Trophoblast cell (in vitro differentiated cells and primary cell): ENCODE measurements at places on chromosomes 5 and 9.

- no peak for DNase-seq
Measured at GRCh38 chr5:63032343-63032742, 453.7 kb downstream of the LRRC70 start.

DNA sequence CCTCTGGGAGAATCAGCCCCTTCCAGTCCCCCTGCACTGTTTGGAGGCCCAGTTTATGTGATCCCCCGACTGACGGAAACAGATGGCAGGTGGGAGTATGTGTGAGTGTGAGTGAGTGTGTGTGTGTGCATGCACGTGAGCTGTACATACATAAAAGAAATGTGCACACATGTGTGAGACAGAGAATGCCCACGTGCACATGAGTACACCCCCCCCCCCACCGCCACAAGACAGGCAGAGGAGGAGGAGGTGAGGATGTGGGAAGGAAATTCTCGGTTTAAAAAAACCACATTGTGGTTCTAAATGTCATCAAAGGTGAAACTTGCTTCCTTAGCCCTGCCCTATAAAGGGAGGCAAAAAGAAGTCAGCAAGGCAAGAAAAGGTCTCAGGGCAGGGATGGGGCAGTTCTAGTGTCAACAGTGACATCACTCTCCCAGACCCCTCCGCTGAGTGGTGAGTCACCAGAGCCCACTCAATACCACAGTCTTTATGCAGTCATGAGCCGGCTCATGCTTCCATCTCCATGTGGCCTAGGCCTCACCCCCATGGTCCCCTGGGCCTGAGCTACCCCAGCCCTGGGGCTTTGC lies 79.2 kb upstream of the HSPA9 start:
- DNase-seq = no peak

GRCh38 chr9:125529589-125530515 lies 177.2 kb downstream of the MAPKAP1 start:
- DNase-seq = no peak

- no peak for DNase-seq
Measured at GRCh38 chr9:137221506-137222111, 431 bp downstream of the RNF208 start.

GRCh38 chr5:1948663-1949191 lies 66.0 kb upstream of the IRX4 start:
- DNase-seq = no peak

DNA sequence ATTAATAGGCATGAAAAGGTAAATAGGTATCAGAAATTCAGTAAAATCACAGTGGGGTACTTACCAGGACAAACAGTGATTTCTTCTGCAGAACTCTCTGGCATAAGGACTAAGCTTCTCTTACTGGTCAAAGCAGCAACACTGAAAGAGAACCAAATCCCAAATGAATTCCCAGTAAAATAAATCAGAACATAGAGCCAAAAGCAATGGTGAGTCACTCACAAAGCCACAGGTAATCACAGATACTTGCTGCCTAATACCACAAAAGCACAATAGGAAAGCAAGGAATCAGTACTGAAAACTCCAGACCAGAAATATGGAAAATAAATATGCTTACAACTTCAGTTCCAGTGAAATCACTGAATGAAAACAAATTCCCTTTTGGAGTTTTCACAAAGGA lies 50.7 kb downstream of the UIMC1 start:
- no peak for DNase-seq

GRCh38 chr9:76203373-76203772 lies 190.9 kb downstream of the RFK start:
- peak; percentile 60 for DNase-seq

DNA sequence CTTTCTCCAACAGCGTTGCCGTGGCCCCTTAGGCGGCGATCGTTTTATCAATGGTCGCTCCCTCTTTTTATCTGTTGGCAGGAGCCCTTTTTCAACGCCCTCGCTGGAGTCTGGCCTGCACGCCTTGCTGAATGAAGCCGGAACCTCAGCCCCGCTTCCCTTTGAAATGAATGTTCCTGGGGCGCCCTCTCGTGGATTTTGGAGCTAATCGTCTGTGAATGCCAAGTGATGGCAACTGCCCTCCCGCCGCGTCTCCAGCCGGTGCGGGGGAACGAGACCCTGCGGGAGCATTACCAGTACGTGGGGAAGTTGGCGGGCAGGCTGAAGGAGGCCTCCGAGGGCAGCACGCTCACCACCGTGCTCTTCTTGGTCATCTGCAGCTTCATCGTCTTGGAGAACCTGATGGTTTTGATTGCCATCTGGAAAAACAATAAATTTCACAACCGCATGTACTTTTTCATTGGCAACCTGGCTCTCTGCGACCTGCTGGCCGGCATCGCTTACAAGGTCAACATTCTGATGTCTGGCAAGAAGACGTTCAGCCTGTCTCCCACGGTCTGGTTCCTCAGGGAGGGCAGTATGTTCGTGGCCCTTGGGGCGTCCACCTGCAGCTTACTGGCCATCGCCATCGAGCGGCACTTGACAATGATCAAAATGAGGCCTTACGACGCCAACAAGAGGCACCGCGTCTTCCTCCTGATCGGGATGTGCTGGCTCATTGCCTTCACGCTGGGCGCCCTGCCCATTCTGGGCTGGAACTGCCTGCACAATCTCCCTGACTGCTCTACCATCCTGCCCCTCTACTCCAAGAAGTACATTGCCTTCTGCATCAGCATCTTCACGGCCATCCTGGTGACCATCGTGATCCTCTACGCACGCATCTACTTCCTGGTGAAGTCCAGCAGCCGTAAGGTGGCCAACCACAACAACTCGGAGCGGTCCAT lies 10.0 kb downstream of the S1PR3 start:
- DNase-seq = peak; percentile 93

DNA sequence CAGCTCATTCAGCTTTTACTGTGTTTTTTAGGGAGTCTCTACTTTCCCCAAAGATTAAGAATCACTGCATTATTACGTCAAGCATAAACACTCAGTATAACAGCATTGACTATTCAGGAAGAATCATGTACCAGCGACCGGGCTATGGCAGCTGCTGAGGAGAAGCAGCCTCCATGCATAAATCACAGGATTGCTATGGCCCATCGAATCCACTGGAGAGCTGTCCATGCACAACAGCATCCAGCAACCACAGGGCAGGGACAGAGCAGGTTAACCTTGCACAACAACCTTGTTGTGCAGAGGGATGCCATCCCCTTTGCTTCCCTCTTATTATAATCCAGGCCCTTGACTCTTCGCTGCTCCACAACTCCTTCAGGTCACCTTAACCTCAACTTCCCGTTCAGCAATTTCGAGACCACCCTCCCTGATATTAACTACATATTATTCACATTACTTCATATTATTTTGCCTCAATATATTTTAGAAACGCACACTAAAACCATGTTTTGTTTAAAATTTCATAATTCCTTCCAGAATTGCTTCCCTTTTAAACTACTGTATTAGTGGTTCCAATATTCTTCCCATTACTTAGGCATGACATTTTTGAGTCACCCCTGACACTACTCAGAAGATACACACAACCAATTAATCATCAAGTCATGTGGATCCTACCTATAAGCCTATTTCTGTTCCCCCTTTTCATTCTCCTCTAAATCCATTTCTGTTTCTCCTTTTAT lies 991 bp downstream of the IARS1 start:
- peak; percentile 11 for DNase-seq
